ENCODE measurements at places on chromosomes 6 and 20. TPM values are rescaled to one million over a fixed set of nuclear protein-coding genes. Genes with fewer than 3 reads are reported as not detected.

APCDD1L gene
- total RNA-seq, result not detected

GRCh38 chr6:5004373-5005037, 668 bp upstream of the RPP40 start:
- H3K4me3 ChIP-seq, result peak overlapping the region; percentile 90
- peak overlapping the region; percentile 85 for H3K27ac ChIP-seq
- H3K4me1 ChIP-seq, result no peaks in the 10 kb centered on the region
- no peak for DNase-seq
- no peaks in the 10 kb centered on the region for H3K27me3 ChIP-seq

GRCh38 chr6:42735976-42736375, 9.9 kb downstream of the TBCC start:
- no peaks in the 10 kb centered on the region for H3K4me1 ChIP-seq
- H3K27ac ChIP-seq, result no peak overlapping the region
- no peak overlapping the region for H3K4me3 ChIP-seq
- no peaks in the 10 kb centered on the region for H3K36me3 ChIP-seq
- no peak for DNase-seq

DNA sequence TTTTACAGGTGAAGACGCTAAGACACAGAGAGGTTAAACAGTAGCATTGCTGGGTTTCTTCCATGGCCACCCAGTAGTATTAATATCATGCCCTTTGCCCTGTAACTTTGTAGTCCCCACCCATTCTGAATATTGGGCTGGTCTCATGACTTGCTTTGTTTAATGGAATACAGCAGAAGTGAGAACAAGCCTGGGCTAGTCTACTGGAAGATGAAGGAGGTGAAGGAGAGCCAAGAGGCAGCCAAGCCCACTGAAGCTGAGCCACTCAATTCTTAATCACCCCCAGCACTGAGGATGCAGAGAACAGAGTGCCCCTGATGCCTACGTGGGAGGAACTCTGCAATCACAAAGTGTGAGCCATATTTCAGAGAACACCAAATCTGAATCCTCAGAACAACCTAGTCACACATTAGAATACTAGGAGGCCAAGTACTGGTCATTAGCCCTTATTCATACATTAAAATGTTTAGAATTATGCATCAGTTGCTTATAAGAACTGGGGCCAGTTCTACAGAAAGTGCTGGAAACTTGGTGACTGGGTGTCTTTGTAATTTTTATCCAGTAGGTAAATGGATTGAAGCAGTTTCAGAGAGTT, 270.1 kb upstream of the PRND start:
- DNase-seq, result no peak
- no peaks in the 10 kb centered on the region for H3K36me3 ChIP-seq
- H3K4me1 ChIP-seq, result no peaks in the 10 kb centered on the region
- H3K27me3 ChIP-seq, result peaks cover 20% of the 10 kb centered on the region
- no peak overlapping the region for H3K27ac ChIP-seq
- no peak overlapping the region for H3K4me3 ChIP-seq

DNA sequence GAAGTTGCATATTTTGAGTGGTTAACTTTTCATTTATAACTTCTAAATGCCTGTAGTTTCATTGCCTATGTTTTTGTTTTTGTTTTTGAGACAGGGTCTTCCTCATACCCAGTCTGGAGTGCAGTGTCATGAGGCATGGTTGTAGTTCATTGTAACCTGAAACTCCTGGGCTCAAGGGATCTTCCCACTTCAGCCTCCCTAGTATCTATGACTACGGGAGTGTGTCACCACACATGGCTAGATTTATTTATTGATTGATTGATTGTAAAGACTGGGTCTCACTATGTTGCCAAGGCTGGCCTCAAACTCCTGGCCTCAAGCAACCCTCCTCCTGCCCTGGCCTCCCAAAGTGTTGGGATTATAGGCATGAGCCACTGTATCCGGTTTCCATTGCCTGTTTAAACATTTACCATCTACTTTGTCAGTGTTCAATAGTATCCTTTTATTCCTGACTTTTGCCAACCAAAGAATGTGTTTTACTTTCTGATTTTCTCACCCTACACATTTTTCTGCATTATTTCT, 144.6 kb downstream of the CDKAL1 start:
- H3K4me1 ChIP-seq, result peaks cover 21% of the 10 kb centered on the region
- peaks cover under 1% of the 10 kb centered on the region for H3K36me3 ChIP-seq
- no peak overlapping the region for H3K27ac ChIP-seq
- no peak for DNase-seq
- no peak overlapping the region for H3K4me3 ChIP-seq

- peak; percentile 86 for DNase-seq
- peak overlapping the region; percentile 97 for H3K27ac ChIP-seq
- no peaks in the 10 kb centered on the region for H3K27me3 ChIP-seq
Observed at GRCh38 chr6:118709859-118710350, 58.5 kb upstream of the CEP85L start.

- no peaks in the 10 kb centered on the region for H3K36me3 ChIP-seq
- DNase-seq, result no peak
- H3K4me3 ChIP-seq, result no peak overlapping the region
- peaks cover 17% of the 10 kb centered on the region for H3K27me3 ChIP-seq
- H3K4me1 ChIP-seq, result no peaks in the 10 kb centered on the region
- no peak overlapping the region for H3K27ac ChIP-seq
Observed at GRCh38 chr20:52438326-52438963, 246.9 kb upstream of the ZFP64 start.
